Activated T-cell treated with anti-CD3 and anti-CD28 coated beads, Interleukin-2, amount 50 U/mL, for 4 hours (primary cell): ENCODE measurements at places on chromosomes 4 and X. TPM values are rescaled to one million over a fixed set of nuclear protein-coding genes. Genes with fewer than 3 reads are reported as not detected.

IL15 gene
- total RNA-seq: 0.38 TPM

DUX4 gene
- total RNA-seq: 0.26 TPM

MAOB gene
- total RNA-seq: 0.13 TPM

SPANXA1 gene
- total RNA-seq: not detected

NMU gene
- 0.50 TPM for total RNA-seq

REELD1 gene
- total RNA-seq: 0.43 TPM

ABLIM2 gene
- total RNA-seq: 0.26 TPM

ARMCX1 gene
- 1.2 TPM for total RNA-seq

SMIM14 gene
- 0.51 TPM for total RNA-seq

EGFL6 gene
- 0.24 TPM for total RNA-seq

SORCS2 gene
- total RNA-seq: not detected

SLITRK4 gene
- total RNA-seq: not detected

ADH7 gene
- not detected for total RNA-seq

PRDM5 gene
- 0.37 TPM for total RNA-seq

RADX gene
- total RNA-seq: 4.3 TPM
